ENCODE measurements at places on chromosomes 5 and 9. TPM values are rescaled to one million over a fixed set of nuclear protein-coding genes. Genes with fewer than 3 reads are reported as not detected.

TMEM171 gene
- polyA plus RNA-seq = 0.68 TPM

GRCh38 chr5:87885758-87886157, 382.9 kb downstream of the TMEM161B start:
- no peak overlapping the region for H3K4me3 ChIP-seq
- no peaks in the 10 kb centered on the region for H3K4me1 ChIP-seq
- DNase-seq = no peak
- no peaks in the 10 kb centered on the region for H3K36me3 ChIP-seq

GRCh38 chr9:25678147-25678666, at the start of gene TUSC1:
Gene TUSC1, minus strand, starts transcription at chr9:25678444. Its CDS starts 132 bp downstream, at chr9:25678312.
- H3K36me3 ChIP-seq = no peaks in the 10 kb centered on the region
- no peaks in the 10 kb centered on the region for H3K4me1 ChIP-seq
- H3K27ac ChIP-seq = no peak within 1 kb of the TSS
- no peak for DNase-seq
- no peak within 1 kb of the TSS for H3K4me3 ChIP-seq

DNA sequence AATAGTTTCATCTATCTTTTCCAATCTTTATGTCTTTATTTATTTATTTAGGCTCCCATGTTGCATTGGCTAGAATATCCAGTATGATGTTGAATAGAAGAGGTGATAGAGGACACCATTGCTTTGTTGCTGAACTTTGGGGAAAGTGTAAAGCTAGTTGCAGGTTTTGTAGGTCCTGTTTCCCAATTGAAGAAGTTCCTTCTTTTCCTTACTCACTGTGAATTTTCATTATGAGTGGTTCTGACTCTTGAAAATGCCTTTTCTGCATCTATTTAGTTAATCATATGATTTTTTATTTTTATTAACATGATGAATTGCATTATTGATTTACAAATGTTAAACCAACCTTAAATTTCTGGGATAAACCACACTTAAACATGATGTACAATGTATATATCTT, 58.9 kb upstream of the NR3C1 start:
- no peak overlapping the region for H3K27ac ChIP-seq
- no peaks in the 10 kb centered on the region for H3K36me3 ChIP-seq
- no peaks in the 10 kb centered on the region for H3K27me3 ChIP-seq
- H3K4me3 ChIP-seq = no peak overlapping the region
- DNase-seq = no peak

SHISAL2B gene
- not detected for polyA plus RNA-seq
